ENCODE measurements at places on chromosomes 11 and 22.

DNA sequence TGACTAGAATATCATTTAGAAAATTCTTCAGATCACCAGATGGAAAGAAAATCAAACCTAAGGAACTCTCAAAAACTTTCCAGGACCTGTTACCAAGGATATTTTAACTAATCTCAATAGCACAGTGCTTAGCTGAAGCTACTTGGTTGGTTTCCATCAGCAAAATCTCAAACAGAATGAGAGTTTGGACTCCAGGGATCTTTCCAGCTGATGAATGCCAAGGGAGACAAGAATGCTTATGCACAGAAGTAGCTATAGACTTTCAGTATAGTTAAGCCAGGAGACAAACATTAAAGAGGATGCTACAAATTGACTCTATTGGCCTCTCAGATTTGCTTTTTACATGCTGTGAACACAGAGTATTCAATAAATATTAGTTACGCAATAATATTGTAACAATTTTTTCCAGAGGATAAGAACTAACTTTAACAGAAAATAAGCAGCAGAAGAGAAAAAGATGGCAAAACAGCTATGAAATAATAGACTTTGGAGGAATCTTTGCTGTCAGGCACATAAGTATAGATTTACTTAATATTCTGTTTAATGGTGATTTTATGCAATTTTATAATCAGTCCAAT, 331.4 kb downstream of the DLG2 start:
- no peak for DNase-seq

- DNase-seq = no peak
Measured at GRCh38 chr11:70712471-70712870, 314.1 kb downstream of the CTTN start.

GRCh38 chr11:79249295-79249993, 191.4 kb downstream of the TENM4 start:
- DNase-seq = peak; percentile 65

DNA sequence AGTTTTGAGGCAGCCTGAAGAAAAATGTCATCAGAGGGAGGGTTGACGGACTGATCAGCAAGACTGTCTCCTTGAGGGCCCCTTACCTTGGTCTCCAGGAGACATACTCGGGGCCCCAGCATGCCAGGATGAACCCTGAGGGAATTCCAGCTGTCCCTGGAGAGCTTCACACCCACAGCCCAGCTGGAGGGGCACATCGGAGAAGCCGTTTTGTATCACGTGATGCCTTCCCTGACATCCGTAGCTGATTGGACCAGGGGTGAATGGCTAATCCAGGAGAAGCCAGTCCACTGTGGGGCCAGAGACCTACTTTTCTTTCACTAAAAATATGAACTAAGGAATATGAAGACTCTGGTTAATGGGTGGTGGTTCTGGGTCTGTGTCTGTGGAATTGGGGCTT, 86.0 kb upstream of the TP53I11 start:
- DNase-seq = no peak

DNA sequence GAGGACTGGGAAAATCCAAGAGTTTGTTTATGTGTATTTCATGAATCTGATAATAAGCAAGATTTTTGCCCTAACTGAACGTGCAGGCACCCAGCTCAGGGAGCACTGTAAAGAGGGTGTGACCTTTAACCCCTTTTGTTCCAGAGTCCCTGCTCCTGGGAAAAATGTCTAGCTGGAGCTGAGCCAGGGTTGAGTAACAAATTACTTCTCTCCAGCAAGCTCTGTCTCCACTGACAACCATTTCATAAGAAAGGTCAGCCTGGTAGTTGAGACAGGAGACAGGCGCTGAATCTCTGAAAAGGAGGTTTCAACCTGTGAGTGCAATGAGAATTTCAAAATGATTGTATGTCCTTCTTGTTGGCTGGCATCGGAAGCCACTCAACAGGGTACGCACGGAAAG, 156.4 kb upstream of the NARS2 start:
- no peak for DNase-seq

GRCh38 chr22:44895296-44896055, 114.3 kb downstream of the PHF21B start:
- DNase-seq = no peak

- no peak for DNase-seq
Measured at GRCh38 chr11:134821422-134821821, 409.4 kb upstream of the B3GAT1 start.

- DNase-seq = no peak
Measured at GRCh38 chr11:85096939-85097338, 530.2 kb downstream of the DLG2 start.

DNA sequence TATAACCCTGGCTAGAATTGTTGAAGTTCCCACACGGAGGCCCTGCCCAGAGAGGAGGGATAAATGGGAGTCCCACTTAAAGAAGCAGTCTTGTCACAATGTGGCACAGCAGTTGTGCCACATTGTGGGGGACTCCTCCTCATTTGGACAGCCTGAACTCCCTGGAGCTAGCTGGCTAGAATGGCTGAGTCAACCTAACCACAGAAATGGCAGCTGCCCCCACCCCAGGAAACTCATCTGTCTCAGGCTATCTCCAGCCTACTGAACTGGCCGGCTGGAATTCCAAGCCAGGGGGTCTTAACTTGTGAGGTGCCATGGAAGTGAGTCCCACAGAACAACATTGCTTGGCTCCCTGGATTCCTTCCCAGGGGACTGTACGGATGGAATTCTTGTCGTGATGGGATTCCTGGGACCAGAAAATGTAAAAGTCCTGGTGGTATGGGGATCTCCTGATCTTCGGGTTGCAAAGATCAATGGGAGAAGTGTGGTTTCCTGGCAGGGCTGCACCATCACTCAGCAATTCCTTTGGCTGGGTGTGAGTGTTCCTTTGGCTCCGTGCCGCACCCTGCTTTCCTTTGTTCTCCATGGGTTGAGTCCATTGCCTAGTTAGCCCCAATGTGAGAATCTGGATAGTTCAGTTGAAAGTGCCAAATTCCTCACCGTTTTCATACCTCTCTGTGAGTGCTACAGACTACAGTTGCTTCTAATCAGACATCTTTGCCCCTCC, 791.2 kb upstream of the FAT3 start:
- DNase-seq = no peak

DNA sequence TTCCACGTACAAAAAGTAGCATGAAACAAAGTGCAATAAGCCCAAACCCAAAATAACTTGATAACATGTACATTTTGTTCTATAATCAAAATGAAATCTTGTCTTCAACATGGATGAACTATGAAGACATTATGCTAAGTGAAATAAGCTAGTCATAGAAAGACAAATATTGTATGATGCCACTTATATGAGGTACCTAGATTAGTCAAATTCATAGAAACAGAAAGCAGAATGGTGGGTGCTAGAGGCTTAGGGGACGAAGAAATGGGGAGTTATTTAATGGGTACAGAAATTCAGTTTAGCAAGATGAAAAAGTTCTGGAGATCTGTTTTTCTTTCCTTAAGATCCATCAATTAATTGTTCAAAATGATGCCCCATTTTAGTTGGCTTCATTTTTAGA, 7.5 kb downstream of the PGM2L1 start:
- no peak for DNase-seq

- DNase-seq = peak; percentile 15
Measured at GRCh38 chr11:111347723-111348115, 31.4 kb downstream of the POU2AF1 start.

DNA sequence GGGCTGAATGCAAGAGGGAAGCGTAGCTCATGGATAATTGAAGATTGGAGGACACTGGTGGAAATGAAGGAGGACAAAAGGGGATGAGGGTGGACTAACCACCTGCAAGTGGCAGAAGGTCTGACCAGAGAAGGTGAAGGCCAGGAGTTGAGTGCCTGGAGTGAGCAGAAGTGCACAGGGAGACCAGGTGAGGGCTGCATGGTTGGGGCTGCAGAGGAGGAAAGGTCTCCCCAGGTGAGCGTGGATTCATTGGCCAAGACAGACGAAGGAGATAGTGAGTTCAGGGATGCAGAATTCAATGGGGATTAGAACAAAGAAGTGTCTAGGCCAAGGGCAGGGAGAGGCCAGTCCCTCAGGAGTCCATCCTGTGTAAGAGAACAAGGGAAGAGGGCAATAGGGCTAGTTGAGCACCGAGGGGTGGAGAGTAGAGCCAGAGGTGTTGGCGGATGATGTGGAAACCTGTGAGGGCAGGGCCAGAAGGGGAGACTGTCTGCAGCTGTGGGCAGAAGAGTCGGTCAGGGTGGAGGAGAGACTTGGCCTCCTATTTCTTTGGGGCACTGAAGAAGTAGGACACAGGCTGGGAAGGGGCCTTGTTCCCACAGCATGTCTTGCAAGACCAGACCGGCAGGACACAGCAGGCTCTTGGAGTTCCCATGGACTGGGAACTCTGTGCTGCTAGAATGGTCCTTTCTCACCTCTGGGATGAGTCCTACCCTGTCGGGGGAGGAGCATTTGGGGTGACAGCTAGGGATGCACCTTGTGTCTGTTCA, 6.7 kb downstream of the TRIM29 start:
- DNase-seq = no peak

DNA sequence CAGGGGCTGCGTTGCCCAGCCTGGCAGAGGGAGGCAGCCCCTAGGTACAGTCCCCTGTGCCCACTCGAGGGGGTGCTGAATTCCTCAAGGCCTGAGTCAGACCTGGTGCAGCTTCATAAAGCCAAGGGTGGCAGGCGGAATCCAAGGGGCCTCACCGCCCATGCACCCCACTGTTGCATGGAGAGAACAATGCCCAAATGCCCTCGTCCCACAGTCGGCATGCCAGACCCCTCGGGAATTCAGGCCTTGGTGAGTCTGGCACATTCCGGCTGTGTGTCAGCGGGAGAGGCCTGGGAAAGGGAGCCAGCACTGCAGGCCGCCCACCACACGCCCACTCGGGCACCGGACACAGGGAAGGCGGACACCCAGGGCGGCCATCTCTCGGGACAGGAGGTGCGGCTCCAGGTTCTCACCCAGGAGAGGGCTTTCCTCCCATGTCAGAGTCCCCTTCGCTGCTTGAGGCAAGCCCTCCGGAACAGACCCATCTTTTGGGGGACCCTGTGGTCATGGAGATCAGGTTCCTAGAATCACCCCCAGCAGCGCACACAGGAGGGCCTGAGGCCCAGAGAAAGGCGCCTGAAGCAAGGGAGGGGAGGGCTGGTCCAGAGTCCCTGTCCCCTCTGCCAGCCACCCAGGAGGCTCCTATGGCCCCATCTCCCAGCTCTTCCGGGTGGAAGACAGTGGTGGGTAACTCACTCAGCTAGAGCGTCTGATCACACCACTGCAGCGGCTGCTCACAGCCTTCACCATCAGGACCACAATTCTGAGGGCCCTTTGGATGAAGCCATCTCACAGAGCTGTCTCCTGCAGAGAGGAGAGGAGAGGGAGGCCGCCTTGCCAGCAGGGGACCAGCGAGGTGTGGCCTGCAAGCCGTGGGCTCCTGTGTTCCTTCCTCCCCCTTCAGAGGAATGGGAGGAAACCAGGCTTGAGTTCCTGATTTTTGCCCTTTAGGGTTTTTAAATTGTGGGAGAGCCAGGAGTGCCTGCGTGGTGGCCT, 31.6 kb upstream of the KCNQ1OT1 start:
- DNase-seq = no peak

DNA sequence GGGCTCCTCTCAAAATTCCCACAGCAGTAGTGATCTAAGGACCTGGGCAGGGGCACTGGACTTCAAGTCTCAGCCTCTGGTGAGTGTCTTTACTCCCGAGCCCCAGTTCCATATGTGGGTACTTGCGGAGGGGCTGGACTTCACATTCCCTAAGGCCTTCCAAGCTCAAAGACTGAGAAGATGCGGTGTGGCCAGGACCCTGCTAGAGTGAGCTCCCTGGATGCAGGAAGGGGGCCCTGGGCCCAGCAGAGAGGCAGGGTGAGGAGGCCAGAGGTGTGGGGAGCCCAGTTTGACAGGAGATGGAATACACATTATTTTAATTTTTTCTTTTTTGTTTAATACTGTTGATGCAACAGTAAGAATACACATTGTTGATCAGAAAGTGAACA, 83.7 kb downstream of the IGLL1 start:
- DNase-seq = no peak

DNA sequence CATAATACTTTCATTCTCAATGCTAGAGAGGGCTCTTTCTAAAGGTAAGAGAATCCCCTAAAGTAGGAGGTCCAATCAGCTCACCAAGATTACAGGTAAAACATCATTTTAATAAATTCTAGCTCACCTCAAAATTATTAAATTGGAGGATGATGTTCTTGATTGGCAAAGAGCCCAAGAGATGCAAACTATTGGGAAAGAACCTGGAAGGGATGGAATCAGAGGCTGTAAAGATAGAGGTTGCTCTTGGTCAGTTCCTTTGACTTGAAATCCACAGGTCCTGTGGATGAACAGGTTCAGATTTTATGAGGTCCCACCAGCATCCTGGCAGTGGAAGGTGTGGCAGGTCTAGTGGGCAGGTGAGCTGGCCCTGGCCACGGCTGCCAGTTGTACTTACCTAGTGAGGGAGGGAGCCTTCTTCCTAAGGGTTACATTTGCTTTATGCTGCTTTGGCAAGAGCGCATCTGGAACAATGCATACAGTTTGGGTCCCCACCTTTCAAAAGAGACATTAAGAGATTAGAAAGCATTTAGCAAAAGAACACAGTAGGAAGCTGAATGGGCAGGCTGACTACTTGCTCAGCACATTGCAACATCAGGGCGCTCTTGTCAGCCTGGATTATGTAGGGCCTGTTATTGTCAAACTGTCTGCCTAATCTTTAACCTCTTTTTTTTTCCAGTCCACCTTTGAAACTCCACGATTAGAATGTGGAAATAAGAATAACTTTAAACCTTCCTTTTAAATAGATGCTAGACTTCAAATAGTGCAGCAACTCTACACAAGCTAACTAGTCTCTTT, 97.0 kb downstream of the RDX start:
- DNase-seq = peak; percentile 92

GRCh38 chr22:47180796-47181195, 418.3 kb downstream of the TBC1D22A start:
- peak; percentile 10 for DNase-seq

DNA sequence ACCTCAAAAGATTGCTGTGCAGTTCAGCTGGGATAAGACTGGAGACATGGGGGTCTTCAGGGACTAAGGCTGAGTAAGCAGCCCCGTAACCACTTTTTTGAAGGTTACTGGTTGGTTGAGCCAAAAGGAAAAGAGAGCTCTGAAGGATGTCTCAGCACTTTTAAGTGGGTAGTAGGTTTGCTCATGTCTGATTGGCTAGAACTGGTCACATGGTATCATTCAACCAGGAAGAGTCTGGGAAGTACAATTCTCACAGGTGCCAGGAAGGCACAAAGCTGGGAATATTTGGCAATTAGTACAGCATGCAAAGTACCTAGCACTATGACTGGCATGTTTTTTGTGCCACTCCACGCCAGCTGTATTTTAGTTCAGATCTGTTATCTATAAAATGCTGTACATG, 58.1 kb downstream of the SNX19 start:
- no peak for DNase-seq

DNA sequence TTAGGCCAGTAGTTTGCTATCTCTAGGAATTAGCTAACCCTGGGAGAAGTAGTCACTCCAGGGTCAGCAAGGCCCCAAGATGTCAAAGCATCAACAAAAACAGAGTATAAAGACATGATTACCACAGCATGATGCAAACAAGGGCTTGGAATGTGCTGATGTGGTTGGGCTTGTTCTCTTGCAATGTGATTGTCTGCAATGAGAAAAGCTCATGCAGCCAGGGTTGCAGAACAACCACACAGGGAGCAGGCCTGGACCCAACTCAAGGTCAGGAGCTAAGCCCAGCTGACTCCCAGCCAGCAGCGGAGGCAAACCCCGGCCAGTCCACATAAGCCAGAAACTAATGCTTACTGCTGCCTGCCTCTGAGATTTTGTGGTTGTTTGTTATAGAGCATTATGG, 132.4 kb upstream of the ZC3H12C start:
- peak; percentile 100 for DNase-seq

GRCh38 chr22:50696251-50696798, 23.7 kb downstream of the SHANK3 start:
- no peak for DNase-seq

- DNase-seq = peak; percentile 80
Measured at GRCh38 chr11:36509694-36510593, at the start of gene TRAF6. Gene TRAF6, minus strand, starts transcription at chr11:36510272. Its CDS starts 8,757 bp downstream, at chr11:36501515.
